CMK (cell line): ENCODE measurements at places on chromosomes 13 and 19.

GRCh38 chr13:103100830-103101229, 34.6 kb upstream of the SLC10A2 start:
- no peak for DNase-seq

GRCh38 chr13:48838193-48838973, 137.3 kb upstream of the FNDC3A start:
- DNase-seq = no peak

GRCh38 chr19:17304386-17305215, 1.1 kb upstream of the MRPL34 start:
- DNase-seq = no peak

GRCh38 chr13:113406321-113407102, 42.6 kb upstream of the GRTP1 start:
- no peak for DNase-seq

- no peak for DNase-seq
Measured at GRCh38 chr19:48745208-48745995, 1.3 kb downstream of the IZUMO1 start.

- DNase-seq = peak; percentile 94
Measured at GRCh38 chr19:17539238-17540117, 16.0 kb upstream of the COLGALT1 start.
